Activated CD4-positive, CD25-positive, alpha-beta regulatory T cell (primary cell): ENCODE measurements at places on chromosomes 6 and 20.

DNA sequence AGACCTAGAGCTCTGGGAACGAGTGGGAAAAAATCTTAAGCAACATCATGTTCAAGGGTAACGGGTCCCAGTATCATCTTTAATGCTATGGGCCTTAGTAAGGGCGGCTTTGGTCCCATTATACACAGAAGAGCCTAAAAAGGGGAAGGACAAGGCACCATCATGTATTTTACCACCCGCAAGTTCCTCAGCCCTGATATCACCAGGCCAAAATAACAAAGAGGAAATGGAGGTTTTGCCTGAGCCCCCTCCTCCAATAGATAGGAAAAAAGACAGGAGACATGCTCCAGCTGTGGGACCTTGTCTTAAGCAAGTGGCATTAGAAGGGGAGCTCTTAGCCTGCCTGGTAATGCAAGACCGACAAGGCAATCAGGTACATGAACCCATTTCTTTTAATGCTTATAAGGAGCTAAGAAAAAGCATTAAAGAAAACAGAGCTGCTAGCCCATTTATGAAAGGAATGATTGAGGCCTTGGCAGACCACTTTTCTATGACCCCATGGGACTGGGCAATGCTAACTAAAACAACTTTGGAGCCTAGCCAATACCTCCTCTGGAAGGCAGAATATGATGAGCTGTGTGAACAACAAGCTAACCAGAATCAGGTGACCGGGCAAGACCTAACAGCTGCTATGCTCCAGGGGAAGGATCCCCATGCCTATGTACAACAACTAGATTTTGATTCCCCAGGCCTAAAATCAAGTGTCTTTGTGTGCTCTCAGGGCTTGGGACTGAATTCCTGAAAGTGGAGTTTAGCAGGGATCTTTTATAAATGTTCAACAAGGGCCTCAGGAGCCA lies 23.2 kb downstream of the HLA-DPA1 start:
- DNase-seq: no peak

DNA sequence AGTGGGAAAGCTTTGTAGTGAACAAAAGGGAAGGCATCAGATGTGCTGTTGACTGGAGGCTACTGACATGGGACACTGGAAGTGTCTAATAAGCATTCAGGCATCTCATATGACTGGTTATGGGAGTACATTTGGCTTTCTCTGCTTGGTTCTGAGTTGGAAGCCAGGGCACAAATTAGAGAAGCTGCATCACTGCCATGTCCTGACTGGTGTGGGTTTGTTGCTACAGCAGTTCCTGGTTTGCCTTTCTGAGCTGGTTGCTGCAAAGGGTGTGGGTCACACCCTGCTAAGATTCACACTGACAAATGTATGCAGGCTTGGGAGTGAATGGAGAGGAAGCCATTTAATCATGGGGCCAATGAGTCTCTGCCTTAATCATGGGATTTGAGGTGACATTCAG lies 36.2 kb upstream of the NANP start:
- no peak for DNase-seq

GRCh38 chr6:164694386-164694785 lies 615.0 kb downstream of the C6orf118 start:
- no peak for DNase-seq

DNA sequence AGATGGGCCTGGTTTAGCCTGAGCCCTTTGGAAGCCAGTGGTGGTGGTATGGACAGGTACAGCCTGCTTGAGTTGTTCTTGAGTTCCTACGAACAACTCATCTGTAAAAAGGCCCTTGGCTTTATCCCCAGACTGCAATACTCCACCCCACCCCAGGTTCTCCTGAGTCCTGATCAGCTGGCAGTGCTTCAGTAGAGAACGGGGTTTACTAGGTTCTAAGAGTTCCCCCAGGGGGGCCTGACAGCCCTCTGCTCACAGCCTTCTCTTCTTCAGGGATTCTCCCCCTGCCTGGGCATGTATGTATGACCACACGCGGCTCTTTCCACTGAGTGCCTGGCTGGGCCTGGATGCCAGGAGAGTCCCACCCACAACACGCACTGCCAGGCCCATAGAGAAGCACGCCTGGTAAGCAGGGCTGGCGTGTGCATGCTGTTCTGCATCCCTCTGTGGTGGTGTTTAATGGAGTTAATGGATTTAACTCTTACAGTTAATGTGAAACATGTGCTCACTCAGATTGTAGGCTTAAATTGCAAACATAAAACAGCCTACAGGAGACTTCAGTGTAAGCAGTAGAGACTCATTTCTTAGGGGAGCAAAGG lies 44.3 kb upstream of the SLC4A11 start:
- no peak for DNase-seq

GRCh38 chr6:31768363-31769257 lies 6.2 kb downstream of the SAPCD1 start:
- no peak for DNase-seq

DNA sequence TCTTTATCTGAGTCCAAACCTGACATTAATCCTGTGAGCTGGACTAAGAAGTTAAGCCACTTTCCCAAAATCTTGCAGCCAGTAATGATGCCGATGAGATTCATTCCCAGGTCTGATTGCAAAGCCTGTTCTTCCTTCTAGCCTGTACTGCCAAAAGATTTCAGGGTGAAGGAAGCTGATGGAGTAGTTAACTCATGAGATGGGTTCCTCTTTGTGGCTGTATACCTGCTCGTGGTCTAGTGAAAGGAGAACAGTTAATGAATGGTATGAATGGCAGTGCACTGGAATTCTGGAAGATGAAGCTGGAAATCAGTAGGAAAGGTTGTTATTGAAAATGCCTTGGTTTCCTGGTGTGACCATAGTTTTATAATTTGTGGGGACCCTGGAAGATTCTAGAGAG lies 112.0 kb downstream of the FYN start:
- no peak for DNase-seq

DNA sequence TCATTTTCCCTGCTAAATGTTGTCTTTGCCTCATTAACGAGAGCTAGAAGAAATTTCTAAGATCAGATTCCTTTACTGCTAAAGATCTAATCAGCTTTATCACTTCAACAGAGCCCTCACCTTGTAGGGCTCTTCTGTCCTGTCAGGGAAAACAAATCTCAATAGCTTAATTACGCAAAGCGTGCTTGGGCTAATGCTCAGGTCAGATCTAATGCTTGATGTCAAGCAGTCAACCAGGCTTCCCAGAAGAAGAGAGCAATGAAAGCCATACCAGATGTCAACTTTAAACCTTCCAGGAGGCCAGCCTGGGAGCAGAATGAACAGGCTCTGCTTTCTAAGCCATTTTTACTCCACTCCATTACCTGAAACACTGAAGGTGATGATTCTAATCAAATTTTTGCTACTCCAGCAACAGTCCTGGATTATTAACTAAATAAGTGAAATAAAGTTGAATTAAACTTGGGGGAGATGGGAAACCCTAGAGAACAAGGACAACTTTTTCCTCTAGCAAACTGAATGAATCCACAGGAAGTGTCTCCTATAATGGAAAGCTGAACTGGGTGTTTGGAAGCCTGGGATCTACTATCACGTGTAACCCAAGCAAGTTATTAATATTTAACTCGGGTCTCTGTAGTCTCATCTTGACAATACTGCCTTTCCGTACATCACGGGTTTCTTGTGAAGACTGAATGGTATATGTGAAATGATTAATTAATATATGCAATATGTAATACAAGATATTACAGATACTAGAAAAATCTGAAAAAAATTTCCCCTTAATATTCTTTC lies 273.7 kb downstream of the PTPRK start:
- no peak for DNase-seq

DNA sequence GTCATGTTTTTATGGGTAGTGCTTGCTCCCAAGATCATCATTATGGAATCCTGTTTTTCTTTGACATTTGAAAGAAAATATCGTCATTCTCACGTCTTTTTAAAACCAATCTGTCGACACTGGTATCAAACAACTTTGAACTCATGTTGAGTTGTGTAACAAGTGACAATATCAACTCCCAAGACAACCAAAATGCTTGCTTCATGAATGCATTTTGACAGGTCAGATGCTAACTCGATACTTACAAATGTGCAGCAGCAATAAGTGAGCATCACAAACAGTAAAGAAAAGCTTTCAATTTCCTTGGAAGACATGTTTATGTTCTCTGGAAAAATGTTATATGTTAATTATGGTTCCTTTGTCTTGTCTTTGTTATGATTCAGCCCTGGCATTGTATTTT lies 125.9 kb downstream of the EPHA7 start:
- no peak for DNase-seq

DNA sequence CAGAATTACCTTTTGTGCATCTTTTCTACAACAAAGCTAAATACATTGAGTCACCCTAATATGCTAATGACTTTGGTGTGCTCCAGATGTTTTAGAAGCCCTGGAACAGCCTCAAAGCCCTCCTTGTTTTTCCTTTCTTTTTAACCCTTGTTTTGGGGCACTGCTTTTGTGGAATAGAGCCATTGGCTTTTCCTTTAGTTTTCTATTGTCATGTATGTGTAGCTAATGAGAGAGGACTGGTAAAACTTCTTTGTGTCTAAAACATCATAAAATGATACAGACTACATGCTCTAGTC lies 158.8 kb downstream of the JARID2 start:
- DNase-seq: no peak

DNA sequence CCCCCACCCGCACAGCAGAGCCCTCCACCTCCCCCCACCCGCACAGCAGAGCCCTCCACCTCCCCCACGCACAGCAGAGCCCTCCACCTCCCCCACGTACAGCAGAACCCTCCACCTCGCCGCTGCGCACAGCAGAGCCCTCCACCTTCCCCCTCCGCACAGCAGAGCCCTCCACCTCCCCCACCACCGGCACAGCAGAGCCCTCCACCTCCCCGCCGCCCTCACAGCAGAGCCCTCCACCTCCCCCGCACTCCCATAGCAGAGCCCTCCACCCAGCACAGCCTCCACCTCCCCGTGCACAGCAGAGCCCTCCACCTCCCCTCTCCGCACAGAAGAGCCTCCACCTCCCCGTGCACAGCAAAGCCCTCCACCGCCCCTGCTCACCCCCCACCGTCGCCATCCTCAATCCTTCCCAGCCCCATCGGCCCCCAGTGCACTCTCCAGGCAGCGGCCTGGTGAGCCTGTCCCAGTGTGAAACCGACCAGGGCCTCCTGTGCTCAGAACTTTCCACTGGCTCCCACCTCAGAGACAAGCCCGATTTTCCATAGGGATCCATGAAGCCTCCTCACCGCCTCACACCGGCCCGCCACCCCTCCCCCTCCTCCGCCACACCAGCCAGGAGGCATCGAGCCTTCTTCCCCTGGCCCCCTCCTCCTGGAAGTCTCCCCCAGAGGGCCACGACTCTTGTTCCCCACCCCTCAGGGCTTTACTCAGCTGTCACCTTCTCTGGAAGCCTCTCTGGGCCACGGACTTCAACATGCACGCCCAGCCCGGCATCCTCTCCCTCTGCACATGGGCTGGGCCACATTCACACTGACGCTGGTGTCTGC lies 347.1 kb downstream of the ZFAND3 start:
- DNase-seq: no peak

- DNase-seq: no peak
Measured at GRCh38 chr6:1231941-1232340, 80.0 kb upstream of the FOXQ1 start.

- DNase-seq: no peak
Measured at GRCh38 chr6:52365866-52366540, 4.1 kb downstream of the PAQR8 start.

GRCh38 chr6:11571073-11571472 lies 33.5 kb downstream of the TMEM170B start:
- DNase-seq: no peak

DNA sequence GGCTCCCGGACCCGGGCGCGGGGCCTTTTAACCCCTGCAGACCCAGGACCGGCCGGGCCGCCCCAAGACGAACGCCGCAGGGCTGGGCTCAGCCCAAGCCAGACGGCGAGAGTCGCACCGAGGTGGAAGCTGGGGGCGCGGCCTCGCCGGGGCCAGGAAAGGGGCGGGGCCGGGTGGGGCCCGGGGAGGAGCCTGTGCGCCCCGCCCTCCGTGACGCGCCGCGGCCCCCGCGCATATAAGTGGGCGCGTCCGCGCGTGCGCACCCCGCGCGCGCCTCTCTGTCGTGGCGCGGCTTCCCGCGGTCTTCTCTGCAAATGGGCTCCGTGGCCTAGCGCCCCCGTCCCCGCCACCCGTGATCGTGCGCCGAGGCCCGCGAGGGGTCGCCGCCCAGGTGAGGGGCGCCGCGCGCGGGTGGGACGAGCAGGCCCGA lies at the start of gene PPDPF:
Gene PPDPF, plus strand, starts transcription at position 262 of the 430 bp plus-strand sequence. CDS start 544 bp downstream, outside the sequence.
- peak; percentile 81 for DNase-seq

DNA sequence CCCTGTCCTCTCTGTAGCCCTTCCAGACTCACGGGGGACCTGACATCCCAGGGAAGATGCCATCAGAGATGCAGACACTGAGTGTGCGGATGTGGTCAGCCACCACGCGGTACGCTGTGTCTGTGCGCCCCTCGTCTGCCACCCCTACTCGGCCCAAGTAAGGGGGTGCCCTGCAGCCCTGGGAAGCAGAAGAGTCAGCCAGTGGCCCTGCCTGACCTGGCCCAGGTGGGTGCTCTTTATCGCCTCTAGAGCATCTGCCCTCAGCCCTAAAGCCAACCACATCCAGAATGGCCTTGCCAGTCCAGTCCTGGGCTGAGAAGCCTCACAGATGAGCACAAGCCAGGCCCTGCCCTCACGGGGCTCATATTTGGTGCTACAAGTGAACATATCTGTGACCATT lies 5.9 kb downstream of the AARS2 start:
- DNase-seq: no peak

DNA sequence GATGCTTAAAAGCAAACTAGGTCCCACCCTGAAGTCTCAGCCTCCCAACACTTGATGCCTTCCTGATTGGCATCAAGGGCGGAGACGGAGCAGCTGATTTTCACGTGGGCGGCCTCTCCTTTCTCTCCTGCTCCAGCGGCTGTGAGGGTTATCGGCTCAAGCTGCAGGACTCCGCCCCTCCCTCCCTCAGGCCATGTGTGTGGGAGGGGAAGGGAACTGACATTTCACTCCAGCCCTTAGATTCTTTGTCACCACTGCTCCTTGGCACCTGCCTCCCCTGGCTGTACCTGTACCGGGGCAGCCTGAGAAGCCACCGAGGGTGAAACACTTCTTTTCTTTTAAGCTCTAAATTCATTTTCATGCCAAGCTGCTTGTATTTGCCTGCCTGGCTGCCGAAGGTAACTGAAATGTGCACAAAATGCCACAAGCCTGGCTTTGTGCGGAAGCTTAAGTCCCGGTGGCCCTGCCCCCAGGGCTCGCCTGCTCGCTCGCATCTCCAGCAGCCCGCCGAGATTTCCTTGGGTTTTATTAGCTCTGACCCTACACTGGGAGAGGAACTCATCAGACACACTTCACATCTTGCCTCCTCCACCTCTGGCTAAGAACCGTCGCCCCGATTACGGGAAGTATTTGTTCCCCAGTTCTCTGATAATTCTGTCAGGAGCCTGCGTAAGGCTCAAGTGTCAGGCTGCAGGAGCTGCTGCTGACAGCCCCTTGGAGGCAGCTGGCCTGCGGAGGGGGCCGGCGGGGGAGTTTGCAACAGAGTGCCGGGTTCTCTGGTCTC lies 9.6 kb upstream of the CPNE5 start:
- no peak for DNase-seq

DNA sequence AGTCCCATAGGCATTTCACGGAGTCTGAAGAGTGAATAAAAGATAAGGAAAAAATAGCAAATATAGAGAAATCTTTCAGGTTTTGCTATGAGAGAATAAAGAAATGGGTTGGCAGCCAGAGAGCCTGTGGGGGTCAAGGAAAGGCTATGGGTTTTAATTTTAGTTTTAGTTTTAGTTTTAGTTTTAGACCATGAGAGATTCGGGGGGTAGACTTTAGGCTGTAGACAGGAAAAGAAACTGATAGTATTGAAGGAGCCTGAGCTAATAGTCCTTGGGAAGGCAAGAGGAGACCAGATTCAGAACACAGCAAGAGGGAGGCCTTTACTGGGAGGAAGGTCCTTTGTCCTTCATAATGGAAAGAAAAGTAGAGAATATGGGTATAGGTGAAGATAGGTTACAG lies 19.3 kb downstream of the DOP1A start:
- no peak for DNase-seq
